Stimulated activated naive CD4-positive, alpha-beta T cell treated with Interleukin-2 at 50 U/mL for 16 hours (primary cell): ENCODE measurements at places on chromosomes 3 and 15.

- DNase-seq, result no peak
These were observed 33.2 kb downstream of the FOXL2 start for GRCh38 chr3:138913766-138914165.

GRCh38 chr15:96638793-96639192 is 308.3 kb downstream of the NR2F2 start:
- no peak for DNase-seq

GRCh38 chr15:74519311-74519710 is 21.7 kb upstream of the ARID3B start:
- no peak for DNase-seq

DNA sequence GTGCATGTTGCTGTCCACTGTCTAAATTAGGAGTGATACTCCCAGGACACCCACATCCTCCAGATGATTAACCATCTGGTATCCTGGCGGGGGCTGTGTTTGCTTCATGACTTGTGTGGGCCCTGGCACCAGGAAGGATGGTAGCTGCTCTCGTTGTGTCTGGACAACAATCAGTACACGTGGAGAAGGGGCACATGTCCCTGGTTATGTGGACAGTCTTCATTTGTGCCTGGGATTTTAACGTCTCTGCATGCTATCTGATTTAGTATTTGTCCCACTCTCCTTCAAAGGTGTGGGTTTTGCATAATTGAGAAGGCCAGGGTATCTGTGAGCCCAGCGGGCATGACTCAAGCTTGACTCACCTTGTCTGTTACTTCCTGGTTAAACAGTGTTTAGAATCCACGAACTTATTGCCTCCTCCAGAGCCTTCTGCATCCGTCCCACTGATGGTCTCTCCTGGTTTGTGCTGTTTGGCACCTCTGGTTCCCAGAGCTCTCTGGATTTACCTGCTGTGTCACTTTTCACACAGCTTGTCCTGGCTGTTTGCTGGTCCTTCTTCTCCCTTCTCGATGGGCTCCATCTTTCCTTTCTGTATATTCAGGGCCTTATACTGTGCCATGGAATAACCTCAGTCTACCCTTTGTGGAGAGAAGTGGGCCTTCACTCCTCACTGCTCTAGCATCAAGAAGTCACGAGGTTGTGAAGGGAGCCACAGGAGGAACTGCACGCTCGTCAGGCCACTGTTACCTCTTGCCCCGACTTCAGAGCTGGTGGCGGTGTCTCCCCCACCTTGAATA is 32.5 kb downstream of the ARNT2 start:
- no peak for DNase-seq

DNA sequence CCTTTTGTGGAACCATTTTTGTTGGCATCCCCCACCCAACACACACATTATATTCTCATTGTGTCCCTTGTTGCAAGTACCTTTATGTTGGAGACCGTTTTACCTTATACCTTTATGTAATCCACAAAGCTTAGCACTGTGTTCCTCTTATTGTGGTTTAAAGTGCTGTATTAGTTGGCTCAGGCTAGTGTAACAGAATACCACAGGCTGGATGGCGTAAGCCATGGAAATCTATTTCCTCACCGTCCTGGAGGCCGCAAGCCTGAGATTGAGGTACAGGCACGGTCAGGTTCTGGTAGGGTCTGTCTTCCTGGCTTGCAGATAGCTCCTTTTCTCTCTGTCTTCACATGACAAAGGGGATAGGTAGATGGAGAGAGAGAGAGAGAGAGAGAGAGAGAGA is 302.8 kb downstream of the ROBO2 start:
- DNase-seq, result no peak

DNA sequence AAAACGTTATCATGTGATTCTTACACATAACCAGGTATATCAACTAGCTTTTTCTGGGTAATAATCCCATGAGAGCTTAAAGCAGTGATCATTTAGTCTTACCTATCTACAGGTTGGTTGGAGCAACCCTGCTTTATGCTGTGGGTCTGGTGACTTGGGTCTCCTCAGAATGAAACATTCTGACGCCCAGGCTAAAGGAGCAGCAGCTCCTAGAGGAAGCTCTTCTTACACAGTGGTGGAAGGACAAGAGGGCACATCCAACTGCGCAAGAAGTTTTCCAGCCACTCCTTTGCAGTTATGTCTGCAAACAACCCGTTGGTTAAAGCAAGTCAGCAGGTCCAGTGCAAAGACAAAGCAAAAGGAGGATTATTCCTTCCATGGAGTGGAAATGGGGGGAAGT is 377.5 kb downstream of the EDEM1 start:
- no peak for DNase-seq

DNA sequence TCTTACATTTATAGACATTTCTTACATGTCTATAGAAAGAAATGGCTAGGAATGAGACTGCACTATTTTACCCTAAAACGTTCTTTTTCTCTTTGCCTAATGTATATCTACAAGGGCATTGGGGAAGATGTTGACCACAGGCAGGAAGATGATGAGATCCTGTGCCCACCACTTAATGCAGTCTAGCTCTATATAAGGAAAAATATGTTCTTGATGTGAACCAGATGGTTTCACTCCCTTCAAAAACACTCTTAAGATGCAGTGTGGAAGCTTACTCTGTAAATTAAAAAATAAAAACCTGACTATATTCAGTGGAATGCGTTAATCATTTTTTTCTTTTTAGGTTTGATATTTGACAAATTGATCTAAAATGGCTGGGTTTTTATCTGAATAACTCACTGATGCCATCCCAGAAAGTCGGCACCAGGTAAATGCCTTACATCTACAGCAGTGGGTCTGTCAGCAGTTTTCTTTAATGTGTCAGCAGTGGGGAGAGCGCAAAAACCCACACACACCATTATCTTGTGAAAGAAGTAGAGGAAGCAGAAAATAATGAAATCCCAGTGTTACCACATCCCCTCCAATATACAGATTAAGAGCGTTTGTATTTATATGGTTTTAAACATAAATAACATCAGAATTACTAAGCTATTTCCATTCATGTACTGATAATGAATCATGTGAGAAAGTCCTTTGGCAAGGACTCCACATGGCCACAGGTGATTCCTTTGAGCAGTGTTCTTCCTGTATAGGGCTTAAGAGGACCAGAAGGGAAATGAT is 10.1 kb downstream of the AGTR1 start:
- no peak for DNase-seq

GRCh38 chr15:74328331-74329056 is 39.0 kb downstream of the CYP11A1 start:
- no peak for DNase-seq

- DNase-seq, result no peak
These were observed 33.4 kb upstream of the RAD18 start for GRCh38 chr3:8996681-8997121.

- DNase-seq, result no peak
These were observed 105.7 kb downstream of the IGF1R start for GRCh38 chr15:98753726-98754656.

- DNase-seq, result no peak
These were observed 124.8 kb downstream of the NEK10 start for GRCh38 chr3:27244374-27244773.
